ENCODE measurements at places on chromosomes 12 and 14.

DNA sequence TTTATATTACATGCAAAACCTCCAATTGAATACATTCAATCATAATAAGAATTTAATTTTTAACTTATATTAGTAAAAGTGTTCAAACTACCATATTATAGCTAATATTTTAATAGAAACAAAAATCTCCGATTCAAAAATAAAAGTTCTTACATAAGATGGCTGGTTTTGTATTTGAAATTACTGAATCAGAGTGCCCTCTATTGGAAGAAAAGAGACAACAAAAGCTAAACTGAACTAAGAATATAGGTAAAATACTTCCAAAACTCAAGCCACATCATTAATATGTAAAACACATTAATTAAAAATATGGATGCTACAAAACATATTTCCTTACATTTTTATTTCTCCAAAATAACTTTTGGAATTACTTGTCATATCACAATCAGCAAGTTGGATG lies 120.3 kb downstream of the GARIN6 start:
- H3K36me3 ChIP-seq, result no peaks in the 10 kb centered on the region
- H3K4me3 ChIP-seq, result no peak overlapping the region
- H3K4me1 ChIP-seq, result no peaks in the 10 kb centered on the region
- no peak for DNase-seq
- no peak overlapping the region for H3K27ac ChIP-seq

DNA sequence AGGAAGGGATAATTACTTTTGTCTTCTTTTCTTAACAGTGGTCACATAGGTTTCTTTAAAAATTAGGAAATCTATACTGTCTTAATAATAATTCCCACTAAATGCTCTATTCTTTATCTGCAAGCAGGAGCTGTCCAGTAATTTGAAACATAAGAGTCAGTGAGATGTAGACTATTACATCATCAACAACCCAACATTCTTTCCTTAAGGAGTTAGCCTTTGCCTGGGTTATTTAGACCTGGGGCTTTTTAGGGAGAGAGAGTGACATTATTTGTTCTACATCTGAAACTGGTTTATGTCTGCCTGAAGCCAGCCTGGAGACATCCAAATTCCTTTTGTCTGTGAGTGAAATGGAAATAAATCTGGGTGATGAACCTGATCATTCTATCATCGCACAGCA lies 294.4 kb downstream of the TMTC2 start:
- H3K27ac ChIP-seq, result no peak overlapping the region
- no peak for DNase-seq
- H3K36me3 ChIP-seq, result no peaks in the 10 kb centered on the region
- H3K4me3 ChIP-seq, result no peak overlapping the region

DNA sequence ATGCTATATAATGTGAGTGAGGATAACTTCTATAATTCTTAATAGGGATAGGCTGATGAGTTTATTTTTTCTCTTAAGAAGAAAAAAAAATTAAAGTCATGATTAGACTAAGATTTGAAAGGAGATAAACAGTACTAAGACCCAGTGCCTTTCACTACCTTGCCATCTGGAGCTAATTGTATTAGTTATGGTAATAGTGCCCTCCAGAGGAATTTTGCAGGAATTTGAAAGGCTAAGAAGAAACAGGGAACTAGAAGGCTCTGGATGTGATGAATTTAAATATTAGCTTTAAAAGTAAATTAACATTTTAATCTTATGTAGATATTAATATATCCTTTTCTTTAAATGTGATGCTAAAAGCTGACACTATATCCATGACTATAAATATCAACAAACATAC lies 36.6 kb upstream of the PIK3C2G start:
- H3K4me1 ChIP-seq, result no peaks in the 10 kb centered on the region
- no peak for DNase-seq
- H3K27ac ChIP-seq, result no peak overlapping the region
- H3K36me3 ChIP-seq, result no peaks in the 10 kb centered on the region

GRCh38 chr12:102961466-102961855 lies 4.0 kb downstream of the ASCL1 start:
- no peak overlapping the region for H3K4me3 ChIP-seq
- no peaks in the 10 kb centered on the region for H3K4me1 ChIP-seq
- H3K27me3 ChIP-seq, result peaks cover 97% of the 10 kb centered on the region
- no peak for DNase-seq
